ENCODE measurements at places on chromosomes 5 and 9.

- DNase-seq, result no peak
These were observed 110.8 kb downstream of the FBXL17 start for GRCh38 chr5:108271127-108271526.

GRCh38 chr5:2094616-2094995, 211.9 kb upstream of the IRX4 start:
- no peak for DNase-seq

GRCh38 chr5:171080186-171080938, 218.5 kb downstream of the RANBP17 start:
- DNase-seq, result no peak

DNA sequence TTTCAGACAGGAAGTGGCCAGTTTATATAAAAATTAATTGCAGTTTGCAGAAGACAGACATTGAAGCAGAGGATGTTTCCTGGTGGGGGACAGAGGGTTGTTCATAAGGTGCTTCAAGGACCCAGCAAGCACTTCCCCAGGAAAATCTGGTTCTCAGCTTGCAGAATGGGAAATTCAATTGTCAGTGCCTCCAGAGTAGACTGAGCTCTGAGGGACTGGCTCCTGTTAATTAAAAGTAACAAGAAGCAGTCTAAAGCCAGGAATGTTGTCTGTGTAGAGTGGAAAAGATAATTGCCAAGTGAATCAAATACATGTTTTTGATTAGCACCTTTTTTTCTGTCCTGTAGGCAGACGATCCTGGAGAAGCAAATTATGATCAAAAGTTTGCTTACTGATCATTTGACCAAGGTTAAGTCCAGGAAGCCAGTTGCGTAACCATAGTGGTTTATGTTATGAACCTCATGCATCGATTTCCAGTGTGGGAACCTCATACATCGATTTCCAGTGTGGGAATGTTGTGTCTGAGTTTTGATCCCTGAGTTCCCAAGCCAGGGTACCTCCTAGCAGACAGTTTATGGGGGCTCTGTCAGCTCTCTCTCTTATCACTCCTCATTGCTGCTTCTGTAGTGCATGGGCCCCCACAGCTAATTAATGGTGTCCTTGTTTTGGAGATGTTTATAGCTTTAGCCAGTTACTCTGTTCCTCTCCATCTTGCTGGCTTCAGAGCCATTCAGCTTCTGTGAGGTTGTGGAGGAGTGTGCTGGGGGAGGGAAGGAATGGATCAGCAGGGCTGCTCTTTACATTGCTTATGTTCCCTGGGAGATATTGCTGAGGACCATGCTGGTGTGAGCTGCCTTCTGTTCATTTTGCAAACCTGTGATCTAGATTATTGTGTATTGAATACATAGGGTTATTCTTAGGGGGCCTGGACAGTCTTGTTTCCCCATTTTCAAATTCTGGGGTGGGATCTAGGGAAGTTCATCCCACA, 17.1 kb downstream of the MSANTD3 start:
- DNase-seq, result no peak

GRCh38 chr5:138382347-138382746, 29.9 kb downstream of the KDM3B start:
- DNase-seq, result no peak
